ENCODE measurements at places on chromosomes 11 and 22.

GRCh38 chr11:35404388-35404775, 15.0 kb downstream of the SLC1A2 start:
- ATAC-seq = no peak

DNA sequence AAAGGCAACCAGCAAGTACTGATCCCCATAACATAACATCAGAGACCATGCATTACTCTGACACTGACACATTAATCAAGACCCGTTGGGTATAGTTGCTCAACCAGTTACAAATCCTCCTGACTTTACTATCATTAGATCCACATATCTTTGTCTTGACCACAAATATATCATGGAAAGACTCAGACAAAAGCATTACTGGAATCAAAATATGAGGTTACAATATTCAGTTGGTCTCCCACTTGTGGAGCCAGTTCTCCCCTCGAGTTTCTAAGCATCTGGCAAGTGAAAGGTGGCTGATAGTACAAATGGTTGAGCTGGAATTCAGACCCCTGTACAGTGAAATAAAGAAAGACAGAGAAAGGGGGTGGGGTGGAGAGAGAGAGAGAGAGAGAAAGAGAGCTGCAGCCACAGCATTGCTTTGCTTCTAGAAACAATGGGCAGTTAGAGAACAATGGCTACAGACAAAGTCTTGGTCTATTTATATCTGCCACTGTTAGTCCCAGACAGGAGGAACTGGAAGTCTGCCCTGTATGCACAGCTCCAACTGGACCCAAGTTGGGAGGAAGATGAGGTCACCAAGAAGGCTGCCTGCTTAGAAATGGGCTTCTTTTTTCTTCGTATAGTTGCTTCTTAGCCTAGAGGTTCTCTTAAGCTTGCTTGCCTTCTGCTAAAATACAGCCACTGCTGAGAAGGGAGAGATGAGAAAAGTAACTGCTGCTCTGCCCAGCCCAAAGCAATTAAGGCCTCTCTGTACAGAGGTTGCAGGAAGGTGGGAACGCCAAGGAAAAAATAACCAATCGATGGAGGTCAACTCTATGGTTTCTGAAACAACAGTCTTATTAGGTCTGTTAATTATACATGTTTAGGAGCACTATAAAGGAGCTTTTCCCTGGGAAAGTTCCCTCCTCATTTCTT, 85.5 kb downstream of the ETS1 start:
- ATAC-seq = no peak

DNA sequence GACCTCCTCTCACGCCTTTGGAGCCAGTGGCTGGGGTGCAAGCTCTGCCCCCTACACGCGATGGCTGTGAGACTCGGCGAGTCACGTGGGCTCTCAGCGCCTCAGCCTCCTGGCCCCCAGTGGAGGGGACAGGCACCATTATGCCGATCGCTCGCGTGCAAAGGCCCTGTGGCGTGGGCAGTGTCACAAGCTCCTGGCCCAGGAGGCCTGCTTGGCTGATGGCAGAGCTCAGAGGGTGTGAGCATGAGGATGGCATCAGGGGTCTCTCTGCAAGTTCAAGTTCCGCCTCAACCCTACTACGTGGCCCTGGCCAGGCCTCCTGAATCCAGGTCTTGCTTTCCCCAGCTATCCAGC, 90.8 kb upstream of the KCNQ1OT1 start:
- ATAC-seq = no peak

DNA sequence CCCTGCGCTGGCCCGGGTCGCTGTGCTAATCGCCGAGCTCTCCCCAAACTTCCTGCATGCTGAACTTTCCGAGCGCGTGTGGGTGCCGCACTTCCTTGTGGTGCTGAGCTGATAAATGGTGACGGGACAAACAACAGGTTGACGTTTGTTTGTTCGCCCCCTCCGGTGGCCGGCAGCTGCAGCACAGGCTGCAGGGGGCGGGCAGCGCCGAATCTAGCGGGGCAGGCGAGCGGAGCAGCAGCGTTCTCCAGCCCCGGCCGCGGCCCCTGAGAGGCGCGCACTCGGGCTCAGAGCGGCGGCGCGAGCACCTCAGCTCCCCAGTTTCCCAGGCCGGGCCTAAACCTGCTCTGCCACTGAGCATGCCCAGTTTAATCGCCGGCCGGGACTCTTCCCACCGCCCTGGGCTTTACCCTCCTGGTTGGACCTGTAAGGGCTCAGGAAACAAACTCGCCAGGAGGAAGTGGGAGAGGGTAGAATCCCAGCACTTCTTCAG, at the start of gene PDGFD:
TSS of gene PDGFD (minus strand) at position 120 of the 493 bp plus-strand sequence.
- peak; percentile 42 for ATAC-seq

DNA sequence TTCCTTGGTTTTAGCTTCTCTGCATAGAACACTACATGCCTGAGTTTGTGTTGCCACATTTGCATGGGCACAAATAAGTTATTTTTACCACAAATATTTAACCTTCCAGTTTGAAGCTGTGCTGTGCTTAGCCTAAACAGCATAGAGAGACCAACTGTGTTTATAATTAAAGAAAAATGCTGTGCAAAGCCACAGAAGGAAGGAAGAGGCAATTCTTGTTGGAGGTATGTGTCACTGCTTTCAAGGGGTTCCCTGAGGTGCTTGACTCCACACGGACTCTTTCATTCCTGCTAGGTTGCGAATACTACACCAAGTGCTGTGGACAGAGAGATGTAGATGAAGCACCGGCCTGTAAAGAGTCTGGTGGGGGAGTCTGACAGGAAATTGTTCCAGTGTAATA, 47.6 kb upstream of the OLFML1 start:
- ATAC-seq = no peak

GRCh38 chr22:30192427-30192826, 54.1 kb downstream of the LIF start:
- no peak for ATAC-seq

DNA sequence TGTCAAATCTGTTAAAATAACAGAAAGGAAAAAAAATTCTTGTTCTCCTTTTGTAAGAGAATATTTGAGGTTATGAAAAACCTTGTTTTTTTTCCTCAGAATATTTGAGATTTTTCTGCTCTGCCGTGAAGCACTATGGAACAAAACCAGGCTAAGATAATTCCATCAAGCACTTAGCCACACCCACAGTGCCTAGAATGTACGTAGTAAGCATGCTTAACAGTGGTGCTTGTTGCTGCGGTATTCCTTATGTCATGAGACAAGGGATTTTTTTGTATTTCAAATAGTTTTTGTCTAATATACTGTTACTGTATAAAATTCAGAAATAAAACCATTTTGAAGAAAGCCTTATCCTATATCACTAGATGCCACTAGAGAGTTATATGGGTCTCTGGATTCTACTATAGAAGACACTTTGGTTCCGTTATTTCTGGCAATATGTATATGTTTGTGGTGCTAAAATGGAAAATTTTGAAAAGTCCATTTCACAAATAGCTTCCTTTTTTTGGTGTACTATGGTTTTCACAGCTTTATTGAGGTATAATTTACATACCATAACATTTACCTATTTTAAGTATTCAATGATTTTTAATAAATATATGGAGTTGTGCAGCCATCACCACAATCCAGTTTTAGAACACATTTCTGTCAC, 23.7 kb downstream of the PDHX start:
- no peak for ATAC-seq

DNA sequence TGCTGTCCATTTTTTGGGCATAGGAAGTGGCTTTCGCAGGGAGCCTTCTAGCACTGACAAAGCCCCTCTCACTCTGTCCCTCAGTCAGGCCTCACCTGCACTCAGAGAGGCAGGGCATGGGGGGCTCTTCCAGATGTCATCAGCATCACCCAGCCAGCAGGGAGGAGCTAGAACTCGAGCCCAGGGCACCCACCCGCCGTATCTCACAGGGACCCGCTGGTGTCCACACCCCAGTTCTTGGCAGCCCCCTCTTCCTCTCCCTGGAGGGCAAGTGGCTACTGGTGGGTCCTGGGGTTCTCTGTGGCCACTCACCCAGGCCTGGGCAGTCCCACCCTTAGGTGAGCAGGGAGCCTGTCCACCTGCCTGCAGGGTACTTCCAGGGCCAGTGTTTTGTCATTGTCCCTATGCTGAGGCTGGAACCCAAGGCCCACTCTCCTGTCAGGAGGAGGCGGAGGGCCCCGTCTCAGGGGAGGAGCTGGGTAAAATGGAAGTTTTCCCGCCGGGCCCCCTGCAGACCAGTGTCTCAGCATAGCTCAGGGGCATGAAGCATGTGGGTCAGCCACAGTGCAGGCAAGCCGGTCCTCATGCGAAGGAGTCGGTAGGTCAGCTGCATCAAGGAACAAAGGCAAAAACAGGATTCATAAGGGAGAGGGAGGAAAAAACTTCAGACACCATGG, 21.8 kb downstream of the MYO7A start:
- ATAC-seq = no peak

GRCh38 chr11:117859488-117860112, 16.9 kb downstream of the FXYD6 start:
- ATAC-seq = no peak

GRCh38 chr11:96130061-96130620, 206.2 kb upstream of the MTMR2 start:
- ATAC-seq = no peak

DNA sequence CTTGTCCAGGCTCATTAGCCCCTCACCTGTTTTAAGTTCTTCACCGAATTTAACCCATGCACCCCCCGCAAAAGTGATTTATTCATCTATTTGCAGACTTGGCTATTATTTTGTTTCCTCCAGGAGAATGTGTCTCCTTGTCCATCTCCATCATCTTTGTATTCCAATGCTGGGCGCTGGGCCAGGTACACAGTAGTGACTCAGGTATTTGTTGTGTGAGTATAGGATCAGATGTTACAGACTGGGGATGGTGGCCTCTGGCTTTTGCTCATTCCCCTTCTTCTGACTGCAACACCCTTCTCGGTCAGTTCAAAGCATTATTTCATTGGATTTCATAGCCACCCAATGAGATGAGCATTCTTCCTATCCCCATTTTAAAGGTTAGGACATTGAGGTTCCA, 408.2 kb downstream of the MN1 start:
- ATAC-seq = no peak

- no peak for ATAC-seq
These were observed 14.4 kb downstream of the DAGLA start for GRCh38 chr11:61694602-61694939.

GRCh38 chr11:29538339-29539036, 478.3 kb downstream of the KCNA4 start:
- ATAC-seq = no peak

DNA sequence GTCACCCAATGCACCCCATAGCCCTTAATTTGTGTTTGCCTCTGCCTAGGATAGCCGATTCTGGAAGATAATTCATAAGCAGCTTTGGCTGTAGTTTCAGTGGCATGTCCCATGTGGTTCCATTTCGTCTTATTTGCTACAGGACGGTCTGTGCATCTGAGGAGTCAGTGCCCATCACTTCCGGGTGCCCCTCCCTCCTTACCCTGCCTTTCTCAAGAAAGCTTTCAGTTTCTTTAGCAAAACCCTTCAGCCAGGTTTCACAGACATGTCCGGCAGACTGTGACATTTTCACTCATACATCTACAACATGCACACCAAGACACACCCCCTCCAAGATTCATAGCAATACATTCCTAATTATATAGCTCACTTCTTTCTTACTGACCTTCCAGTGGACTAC, 14.3 kb downstream of the TP53AIP1 start:
- ATAC-seq = peak; percentile 37

- ATAC-seq = no peak
These were observed 97.6 kb downstream of the FAT3 start for GRCh38 chr11:92322225-92322624.

DNA sequence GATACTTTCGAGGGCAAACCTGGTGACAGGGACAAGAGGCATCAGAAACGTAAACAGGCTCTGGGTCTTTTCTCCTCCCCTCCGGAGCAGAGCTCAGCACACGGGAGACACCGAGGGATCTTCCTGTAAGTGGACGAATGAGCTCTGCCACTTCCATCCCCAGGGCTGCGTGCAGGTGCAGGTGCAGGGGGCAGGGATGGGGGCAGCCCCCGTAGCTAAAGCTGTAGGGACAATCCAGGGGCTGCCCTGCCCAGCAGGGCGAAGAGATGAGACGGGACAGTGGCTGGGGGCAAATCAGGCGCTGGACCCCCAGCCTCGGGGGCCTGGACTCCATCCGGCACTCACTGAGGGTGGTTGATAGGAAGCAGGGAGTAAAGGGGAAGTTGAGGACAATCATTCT, 505.4 kb downstream of the BRD1 start:
- no peak for ATAC-seq

DNA sequence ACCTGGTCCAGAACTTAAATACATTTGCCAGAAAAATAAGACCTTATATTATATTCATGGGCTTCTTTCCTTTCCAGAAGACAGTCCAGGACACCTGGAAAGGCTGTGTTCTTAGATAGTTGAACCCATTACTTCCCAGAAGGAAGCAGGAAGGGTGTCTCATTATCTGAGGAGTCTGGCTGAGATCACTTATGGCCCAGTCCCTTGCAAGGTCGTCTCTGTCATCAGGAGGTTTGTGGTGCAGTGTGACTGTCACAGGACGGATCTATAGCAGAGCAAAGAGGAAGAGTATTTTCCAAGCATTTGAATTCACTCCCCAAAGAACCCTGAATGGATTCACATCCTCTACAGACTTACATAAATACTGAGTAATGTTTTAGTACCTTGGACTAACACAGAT, 270.7 kb upstream of the MTNR1B start:
- ATAC-seq = no peak

GRCh38 chr11:2775626-2776350, 76.0 kb upstream of the KCNQ1OT1 start:
- no peak for ATAC-seq

- ATAC-seq = no peak
These were observed 130.7 kb downstream of the SNX19 start for GRCh38 chr11:130785380-130786116.

GRCh38 chr22:36870250-36870649, 9.4 kb downstream of the NCF4 start:
- ATAC-seq = no peak

GRCh38 chr22:23530106-23530505, 50.0 kb downstream of the IGLL1 start:
- no peak for ATAC-seq

- ATAC-seq = no peak
These were observed 98.8 kb upstream of the PITPNB start for GRCh38 chr22:28017859-28018258.

GRCh38 chr11:71463331-71464211, 10.6 kb downstream of the NADSYN1 start:
- no peak for ATAC-seq

DNA sequence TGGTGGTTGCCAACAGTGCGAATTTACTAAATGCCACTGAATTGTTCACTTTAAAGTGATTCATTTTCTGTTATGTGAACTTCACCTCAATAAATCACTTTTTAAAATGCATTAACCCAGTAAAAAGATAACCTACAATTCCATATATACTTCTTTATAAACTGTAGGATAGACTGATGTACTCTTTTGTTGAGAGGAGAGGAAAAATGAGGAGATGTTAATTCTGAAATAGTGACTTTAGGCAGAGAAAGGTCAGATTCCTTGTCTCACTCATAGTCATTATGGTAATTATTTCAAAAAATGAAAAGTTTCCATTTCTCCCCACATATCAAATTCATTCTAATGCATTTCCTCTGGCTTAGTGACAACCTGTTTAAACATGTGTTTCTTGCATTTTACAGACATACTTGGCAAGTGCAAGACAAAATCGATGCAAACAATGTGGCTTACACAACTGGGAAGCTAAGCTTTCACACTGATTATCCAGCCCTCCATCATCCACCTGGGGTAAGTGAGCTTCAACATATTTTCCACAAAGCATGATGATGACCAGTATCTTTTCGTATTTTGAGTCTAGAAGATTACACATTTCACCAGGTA, 74.5 kb downstream of the BBOX1 start:
- ATAC-seq = no peak

Data from activated CD4-positive, CD25-positive, alpha-beta regulatory T cell treated with anti-CD3 and anti-CD28 coated beads, Interleukin-2, amount 50 U/mL, for 24 hours (primary cell).